CD4-positive, alpha-beta T cell treated with Interleukin-4 for 1 hour (primary cell): ENCODE measurements at places on chromosomes 12 and 14.

DNA sequence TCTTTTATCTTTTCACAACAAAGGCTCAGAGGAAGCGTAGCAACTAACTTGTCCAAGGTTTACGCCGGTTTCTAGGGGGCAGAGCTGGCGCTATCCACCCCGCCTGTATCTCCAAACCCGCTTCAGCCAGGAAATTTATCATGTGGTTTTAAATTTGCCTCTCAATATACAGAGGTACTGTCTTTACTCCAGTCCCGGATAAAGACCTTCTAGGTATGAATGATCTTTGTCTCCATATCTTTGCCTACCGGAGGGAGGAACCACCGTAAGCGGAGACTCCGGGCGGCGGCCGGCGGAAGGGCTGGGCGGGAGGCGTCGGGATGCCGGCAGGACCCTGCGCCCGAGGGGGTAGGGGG, 693 bp upstream of the RIMKLB start:
- peak; percentile 56 for DNase-seq

GRCh38 chr14:70724944-70725343, 83.2 kb downstream of the TTC9 start:
- DNase-seq: no peak

DNA sequence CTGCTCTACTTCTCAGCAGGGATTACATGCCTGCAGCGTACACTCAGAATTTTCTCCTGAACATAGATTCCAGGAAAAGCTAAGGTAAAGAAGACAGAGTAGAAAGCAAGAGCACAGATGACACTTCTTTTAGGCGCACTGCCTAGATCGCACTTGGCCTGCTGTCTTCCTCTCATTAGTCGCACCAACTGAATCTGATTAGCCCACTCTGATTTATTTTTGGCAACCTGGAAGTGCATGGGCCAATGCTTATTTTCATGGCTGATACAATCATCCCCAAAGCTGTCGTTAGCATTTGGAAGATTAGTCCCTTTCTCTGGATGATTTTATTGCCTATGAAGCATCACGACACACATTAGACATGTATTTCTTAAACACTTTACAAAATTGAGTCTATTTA, 152.5 kb downstream of the PTPRO start:
- no peak for DNase-seq

DNA sequence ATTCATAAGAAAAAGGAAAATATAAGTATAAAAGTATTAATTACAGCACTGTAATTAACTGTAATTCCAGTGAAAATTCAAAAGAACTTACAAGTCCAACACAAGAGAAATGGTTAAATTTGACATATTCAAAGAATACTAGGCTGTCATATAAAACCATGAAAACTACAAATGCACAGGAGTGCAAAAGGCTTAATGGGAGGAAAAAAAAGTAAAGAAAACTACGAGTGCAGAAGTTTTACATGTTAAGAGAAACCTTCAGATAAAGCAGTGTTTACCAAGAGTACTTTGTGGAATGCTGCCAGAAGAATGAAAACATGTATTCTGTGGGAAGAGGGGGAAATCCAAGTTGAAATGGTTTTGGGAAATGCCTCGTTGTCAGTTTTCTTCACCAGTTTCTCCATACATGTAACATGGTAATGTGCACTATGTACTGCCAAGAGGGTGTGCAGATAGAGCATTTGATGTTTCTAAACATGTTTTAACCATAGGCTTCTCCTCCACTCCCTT, 9.1 kb downstream of the HEATR5A start:
- no peak for DNase-seq

- DNase-seq: peak; percentile 25
These were observed 52.3 kb downstream of the TSPAN9 start for GRCh38 chr12:3129301-3130056.

- no peak for DNase-seq
These were observed 62.6 kb upstream of the BICD1 start for GRCh38 chr12:32043928-32044549.

GRCh38 chr12:108568338-108569154, 6.2 kb downstream of the ISCU start:
- DNase-seq: peak; percentile 73

DNA sequence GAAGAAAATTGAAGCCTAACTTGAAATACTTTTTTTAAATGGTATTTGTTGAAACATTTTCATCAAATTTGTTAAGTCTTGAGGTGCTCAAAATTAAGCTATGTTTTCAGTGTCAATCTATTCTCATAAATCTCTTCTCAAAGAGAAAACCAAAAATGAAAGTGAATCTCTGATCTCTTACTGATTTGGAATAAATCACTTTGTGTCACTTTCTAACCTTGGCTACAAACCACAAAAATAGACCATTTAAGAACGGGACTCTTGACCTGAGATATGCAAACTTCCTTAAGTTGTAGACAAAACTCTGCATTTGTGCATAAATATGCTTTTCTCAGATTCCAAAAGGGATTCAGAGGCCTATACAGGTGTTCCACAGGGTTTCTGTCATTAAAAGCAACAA, 192.9 kb downstream of the SEC23A start:
- no peak for DNase-seq

GRCh38 chr12:56683-57346, 9.8 kb upstream of the IQSEC3 start:
- no peak for DNase-seq

DNA sequence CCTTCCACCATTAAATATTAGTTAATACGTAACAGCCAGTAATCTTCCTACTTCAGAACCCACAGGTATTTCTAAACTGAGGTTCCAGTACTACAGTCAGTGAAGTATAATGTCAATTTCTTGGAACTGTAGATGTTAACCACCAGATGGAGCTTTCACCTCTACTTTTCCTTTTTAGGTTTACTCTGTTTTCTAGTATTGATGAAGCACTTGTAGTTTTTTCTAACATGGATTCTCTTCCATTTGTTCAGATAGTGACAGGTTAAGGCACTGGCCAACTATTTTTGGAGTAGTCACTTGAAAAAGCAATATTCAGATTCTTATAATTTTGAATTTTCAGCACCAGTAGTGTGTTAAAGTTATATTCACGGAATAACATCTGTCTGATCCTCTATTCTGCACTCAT, 4.6 kb upstream of the SEC23A start:
- no peak for DNase-seq

DNA sequence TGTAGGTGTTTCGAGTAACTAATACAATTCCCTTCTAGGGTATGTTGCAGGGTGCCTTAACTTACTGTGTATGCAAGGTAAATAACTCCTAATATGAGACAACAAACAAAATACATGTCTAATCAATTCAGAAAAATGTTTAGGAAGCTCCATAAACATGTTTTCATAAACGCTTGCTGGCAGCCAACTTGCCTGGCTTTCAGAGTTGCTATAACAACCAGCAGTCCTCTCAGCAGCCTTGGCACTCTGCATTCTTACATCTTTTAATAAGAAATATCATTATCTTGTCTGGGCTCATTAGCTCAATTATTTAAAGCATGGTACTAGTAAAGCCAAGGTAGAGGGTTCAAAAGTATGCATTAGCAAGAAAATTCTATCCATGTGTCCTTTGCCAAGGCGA, 477.4 kb downstream of the APAF1 start:
- no peak for DNase-seq

GRCh38 chr14:82837611-82838140, 1304.0 kb upstream of the SEL1L start:
- no peak for DNase-seq

GRCh38 chr12:6120796-6121473, 3.5 kb downstream of the VWF start:
- no peak for DNase-seq

DNA sequence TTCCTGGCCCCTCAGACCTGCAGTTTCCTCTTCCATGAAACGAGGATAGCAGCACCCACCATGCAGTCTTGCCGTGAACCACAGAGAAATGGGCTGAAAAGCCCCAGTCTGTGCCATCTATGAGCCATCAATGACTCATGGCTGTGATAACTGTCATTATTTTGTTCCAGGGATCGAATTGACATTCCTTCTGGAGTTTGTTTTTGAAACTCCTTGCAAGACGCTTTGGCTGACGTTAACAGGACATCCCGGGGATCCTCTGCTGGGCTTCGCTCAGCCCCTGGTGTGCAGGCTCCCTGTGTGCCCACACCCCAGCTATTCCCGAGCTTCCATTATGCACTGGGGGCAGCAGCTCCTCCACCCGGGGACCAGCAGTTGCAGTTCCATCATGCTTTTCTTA, 33.8 kb downstream of the MMAB start:
- no peak for DNase-seq

DNA sequence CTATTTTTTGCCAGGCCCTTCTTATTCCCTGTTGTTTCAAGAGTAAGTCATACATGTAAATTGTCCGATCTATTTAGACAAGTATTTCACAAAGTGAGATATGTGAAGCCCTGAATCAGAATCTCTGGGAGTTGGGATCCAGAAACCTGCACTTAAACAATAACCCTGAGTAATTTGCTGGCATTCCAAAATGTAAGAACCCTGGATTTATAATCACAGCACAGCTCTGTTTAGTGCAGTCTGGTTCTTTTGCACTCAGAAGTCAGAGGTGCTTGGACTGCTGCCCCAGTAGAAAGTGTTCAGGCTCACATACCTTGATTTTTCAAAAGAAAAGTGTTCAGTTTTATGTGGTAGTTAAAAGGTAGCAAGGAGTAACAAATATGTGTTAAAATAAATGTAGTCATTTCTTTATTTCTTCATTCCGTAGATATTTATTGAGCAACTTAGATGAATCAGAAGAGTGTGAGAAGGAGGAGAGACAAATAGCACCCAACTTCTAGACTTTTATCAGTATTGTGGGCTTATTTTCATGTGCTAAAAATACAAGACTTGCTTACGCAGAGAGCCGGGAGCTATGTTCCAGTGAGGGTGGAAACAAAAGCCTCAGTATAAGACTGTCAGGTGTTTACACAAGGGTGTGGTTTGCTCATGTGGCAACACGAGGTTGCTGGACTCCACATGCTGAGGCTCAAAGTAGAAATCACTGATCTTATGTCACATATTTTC, 70.1 kb downstream of the SYNE2 start:
- no peak for DNase-seq

DNA sequence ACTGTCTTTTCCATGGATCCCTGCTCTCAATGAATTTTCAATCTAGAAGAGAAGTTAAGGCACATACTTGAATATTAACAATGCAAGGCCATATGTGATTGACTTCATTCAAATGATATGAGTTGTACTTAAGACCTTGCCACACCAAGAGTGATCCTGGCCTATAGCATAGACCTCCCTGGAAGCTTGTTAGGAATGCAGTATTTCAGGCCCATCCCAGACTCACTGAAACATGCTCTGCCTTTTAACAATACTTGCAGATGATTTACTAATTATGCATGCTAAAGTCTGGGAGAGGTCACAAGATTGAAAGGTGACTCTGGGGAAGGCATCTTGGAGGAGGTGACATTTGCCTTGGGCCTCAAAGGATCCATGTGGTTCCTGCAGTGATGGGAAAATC, 43.2 kb downstream of the RFX4 start:
- DNase-seq: no peak

- DNase-seq: no peak
These were observed 9.3 kb upstream of the ITGA5 start for GRCh38 chr12:54428050-54429013.

DNA sequence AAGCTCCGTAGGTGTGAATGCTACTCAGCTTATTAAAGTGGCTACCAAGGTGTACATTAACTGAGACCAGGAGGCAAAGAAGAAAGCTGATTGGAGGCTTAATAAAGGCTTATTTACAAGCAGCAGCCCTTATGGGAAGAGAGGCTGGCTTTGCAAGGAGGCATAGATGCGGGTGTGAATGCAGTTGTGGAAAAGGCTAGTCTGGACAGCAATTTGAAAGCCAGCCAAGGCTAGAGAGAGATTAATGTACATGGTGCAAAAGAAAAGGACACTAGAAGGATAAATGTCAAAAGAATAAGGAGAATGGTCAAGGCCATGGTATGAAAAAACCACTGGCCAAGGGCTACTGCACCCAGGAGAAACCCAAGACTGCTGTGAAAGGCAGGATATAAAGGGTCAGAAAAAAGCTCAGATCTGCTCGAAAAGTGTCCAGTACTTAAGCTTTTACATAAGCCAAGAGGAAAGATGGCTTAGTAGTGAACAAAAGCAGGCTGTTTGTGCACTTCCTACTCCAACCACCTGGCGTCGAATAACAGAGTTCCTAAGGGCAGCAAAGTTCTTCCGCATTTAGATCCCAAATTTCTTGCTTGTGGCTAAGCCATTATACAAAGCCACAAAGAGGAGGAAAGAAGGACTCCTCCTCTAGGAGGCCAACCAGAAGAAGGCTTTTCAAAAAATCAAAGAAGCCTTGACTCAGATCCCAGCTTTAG, 24.0 kb downstream of the KLRK1 start:
- DNase-seq: no peak

DNA sequence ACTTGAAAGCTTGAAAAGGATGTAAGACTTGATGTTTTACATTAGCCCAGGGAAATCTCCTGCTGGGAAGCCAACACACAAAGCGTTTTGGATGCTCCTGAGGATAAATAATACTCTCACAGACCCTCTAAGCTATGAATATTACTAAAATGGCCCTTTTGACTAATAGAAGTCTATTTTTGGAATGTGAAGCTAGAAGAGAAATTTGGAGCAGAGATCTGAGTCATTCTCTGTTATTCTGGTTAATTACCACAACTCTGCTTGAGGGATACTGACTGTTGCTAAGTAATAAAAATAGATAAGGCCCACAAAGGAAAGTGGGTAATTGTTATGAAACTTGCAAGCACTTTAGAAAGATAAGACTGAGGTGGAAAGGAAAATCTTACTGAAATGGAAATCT, 346.2 kb upstream of the STXBP6 start:
- DNase-seq: no peak

- DNase-seq: no peak
These were observed at the start of gene KRT5 for GRCh38 chr12:52519826-52520662. Gene KRT5, minus strand, starts transcription at chr12:52520394. Its CDS starts 98 bp downstream, at chr12:52520296.

DNA sequence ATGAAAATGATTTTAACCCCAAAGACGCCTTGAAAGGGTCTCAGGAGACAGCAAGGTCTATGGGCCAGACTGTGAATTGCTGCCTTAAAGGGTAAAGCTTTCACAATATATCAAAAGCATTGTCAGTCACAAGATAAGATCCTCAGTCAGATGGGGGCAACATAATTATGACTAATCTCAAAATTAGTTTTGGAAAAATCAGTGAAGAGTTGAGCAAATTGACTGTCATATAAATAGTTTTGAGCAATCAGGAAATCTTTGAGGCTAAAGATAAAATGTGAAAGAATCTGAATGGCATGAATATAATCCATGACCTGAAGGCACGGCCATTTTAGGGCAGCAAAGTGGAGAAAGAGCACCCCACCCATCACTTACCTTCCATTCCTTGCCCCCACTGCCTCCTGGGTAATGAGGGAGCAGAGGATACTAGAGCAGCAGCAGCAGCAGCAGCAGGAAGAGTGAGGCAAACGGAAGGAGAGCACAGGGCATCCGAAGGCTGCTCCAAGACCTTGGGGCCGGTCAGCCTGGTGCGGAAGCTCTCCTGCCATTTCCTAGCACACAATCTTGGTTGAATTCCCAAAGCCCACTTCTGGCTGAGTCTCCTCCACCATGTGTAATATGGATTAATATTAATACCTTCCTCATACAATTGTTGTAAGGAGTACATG, 7.0 kb downstream of the STON2 start:
- no peak for DNase-seq

DNA sequence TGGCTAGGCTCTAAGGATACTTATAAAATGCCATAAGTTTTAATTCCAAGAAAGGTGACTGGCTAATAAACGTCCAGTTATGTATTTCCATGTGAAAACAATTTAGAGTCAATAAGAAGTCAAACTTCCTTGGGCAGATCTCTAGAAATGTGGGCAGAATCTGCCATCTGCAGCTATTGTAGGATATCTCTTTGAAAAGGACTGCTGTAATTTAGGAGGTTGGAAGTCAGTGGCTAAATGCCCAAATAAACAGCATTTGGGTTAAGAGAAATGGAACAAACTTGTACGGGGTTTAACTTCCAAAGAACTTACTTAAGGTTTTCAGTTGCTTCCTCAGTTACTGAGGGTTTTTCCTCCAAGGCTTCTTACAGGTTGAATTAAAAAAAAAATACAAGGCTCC, 121.6 kb downstream of the FIGNL2 start:
- no peak for DNase-seq
